ENCODE measurements at places on chromosomes 6 and 20.

- no peak for DNase-seq
Measured at GRCh38 chr6:3532296-3532916, 75.6 kb upstream of the SLC22A23 start.

GRCh38 chr6:113763311-113763766 lies 93.8 kb upstream of the MARCKS start:
- no peak for DNase-seq

GRCh38 chr6:100806296-100806695 lies 74.8 kb downstream of the ASCC3 start:
- no peak for DNase-seq

DNA sequence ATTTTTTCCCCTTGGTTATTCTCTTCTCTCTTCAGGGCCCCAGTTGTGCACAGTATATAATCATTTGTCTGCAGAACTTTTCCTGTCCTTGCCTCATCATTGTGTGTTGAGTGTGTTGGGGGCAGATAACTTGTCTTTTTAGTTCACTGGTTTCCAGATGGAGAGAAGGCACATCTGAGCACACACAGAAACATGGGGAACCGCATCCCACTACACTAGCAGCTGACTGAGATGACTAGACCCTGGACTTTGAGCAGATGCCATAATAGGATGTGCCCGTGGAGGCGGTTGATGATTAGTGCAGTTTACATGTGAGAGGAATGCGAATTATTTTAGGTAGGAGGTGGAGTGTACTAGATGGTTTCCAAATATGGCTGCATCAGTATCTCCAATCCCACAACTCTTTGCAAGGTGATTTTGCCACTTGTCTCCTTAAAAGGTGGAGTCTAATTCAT lies 26.5 kb upstream of the SH3BGRL2 start:
- no peak for DNase-seq

GRCh38 chr20:50392138-50392866 lies 117.9 kb upstream of the PTPN1 start:
- DNase-seq = no peak

DNA sequence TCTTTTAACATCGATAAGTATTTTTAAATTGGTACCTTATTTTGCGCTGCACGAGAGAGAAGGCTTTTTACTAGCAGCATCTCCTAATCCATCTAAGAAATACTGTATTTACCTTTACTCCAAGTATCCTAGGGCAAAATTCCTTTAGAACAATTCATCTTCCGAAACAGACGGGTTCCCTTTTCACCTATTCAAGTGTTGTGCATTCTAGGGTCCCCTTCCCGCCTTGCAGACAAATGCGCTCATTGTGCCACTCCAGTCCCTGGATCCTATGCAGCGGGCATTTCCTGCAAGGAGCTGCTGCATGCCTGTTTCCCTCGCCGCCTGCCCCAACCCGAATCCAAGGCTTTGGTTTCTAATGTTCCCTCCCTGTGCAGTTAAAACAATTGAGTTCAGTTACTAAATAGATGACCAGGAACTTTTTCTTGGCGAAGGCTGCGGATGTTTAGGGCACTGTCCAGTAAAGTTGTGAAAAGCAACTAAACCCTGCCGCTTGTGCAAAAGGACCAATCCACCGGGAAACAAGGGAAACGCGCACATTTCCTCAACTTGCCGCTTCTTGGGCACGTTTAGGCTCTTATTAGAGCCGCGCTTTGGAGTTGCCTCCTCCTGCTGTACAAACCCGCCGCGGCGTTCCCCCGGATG lies 556 bp upstream of the SCAF8 start:
- DNase-seq = no peak

- DNase-seq = no peak
Measured at GRCh38 chr6:101541894-101542293, 148.4 kb downstream of the GRIK2 start.

DNA sequence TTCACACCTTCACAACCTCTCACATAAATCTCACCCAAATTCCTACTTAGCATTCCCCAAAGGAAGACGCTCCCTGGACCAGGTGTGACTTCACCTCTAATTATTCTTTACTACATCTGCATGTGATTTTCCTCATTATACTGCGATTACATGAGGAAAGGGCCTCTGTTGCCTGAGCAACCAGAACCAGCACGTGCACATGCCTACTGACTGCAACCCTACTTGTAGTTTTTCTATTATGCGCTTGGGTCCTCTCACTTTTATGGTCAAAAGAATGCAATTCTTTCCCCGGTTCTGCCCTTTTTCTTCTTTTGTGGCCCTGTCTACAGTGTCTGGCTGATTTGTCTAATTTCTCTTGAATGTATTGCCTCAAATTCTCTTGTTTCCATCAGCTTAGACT lies 20.4 kb upstream of the ANKEF1 start:
- no peak for DNase-seq

GRCh38 chr20:61298661-61299060 lies 46.6 kb downstream of the CDH4 start:
- no peak for DNase-seq

DNA sequence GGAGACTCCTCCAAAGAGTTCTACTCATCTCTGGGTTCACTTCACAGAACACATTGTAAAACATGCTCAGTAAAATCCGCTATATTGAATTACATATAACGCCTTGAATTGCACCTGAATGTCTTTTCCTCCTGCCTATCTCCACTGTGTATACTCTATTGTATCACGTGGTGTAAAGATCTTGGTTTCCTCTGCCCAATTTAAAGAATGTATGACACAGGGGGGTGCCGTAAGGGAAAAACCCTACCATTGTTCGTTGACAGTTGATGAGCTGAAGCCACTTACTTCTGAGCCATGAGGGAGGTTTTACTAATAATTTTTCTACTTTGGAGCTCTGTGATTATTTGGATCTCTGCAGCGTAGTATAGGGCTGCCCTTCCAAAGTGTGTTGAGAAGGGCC lies 6.0 kb downstream of the ASF1A start:
- DNase-seq = no peak

DNA sequence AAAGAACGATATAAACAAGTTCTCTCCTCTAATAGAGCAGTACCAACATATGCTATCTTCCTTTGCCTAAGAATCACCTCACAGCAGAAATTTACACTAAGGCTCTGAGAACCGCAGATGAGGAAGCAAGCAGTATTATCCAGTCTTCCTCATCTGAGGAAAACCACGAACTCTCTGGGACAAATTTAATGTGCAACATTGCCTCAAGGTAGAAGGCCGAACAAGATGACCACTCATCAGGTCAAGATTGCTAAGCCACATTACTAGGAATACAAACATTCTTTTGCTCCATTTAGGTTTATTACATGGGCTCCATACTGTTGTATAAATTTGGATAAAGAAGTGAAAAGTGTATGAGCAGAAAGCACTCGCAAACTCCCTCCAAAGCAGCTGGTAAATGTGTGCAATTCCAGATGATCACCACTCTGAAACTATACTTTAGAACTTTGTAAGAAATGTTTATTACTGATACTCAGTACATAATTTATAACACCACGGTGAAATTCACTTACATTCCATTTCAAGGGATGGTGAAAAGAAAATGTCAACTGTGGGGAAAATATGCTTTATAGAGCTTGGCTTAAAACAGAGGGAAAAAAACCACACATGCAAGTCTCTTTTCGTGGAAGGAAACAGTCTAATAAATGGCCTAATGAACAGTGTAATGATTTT lies 398.4 kb downstream of the BTBD9 start:
- DNase-seq = no peak

- no peak for DNase-seq
Measured at GRCh38 chr6:165511807-165512206, 151.2 kb downstream of the PDE10A start.

GRCh38 chr6:106620931-106621672 lies 8.2 kb downstream of the RTN4IP1 start:
- no peak for DNase-seq

- DNase-seq = no peak
Measured at GRCh38 chr6:155534678-155535077, 79.0 kb upstream of the NOX3 start.

DNA sequence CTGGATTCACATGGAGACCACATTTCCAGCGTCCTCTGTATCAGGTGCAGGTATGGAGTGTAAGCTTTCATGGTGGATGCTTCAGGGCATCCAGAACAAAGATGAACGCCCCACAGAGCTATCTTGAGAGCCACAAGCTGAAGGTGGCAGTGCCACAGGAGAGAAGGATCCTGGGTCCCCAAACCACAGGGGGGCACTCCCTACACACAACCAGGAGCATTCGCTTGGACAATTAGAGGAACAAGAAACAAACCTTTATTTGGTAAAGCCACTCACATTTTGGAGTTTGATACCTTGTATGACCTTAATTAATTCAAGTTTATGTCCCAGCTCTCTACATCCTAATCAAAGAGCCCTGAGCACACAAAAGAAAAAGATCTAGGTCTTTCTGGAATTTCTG lies 406.3 kb downstream of the PREX1 start:
- DNase-seq = no peak

- DNase-seq = no peak
Measured at GRCh38 chr6:161683400-161683799, 409.5 kb upstream of the AGPAT4 start.

GRCh38 chr6:66265737-66266136 lies 558.7 kb upstream of the EYS start:
- no peak for DNase-seq

DNA sequence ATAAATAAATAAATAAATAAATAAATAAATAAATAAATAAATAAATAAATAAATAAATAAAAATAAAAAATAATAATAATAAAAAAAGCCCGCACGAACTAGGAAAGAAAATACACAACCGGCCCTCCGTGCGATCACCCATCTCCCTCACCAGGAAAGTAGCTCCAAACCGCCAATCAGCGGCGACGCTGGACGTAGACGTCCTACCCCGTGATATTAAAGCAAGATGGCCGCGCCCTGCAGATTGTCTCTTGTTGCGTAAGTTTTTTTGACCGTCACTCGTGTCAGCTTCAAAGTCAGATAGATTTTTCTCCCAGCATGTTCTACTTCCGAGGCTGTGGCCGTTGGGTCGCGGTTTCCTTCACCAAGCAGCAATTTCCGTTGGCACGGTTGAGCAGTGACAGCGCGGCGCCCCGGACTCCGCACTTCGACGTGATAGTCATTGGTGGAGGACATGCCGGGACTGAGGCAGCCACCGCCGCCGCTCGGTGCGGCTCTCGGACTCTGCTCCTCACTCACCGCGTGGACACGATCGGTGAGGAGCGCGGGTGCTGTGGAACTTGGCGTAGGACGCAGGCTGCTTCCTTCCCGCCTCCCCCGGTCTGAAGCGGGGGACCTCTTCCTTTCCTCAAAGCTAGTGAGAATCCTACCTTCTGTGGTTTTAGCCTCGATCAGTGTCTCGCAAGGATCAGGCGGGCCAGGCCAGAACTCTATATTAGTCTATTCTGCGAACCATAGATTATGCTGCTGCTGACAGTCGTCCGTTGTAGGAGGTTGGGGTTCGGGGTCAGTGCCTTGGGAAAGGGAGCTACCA lies at the start of gene MTO1:
Gene MTO1 (plus strand): TSS at position 201 of the 814 bp plus-strand sequence. CDS start 118 bp downstream, at position 319.
- peak; percentile 48 for DNase-seq

GRCh38 chr6:107716688-107717089 lies 107.4 kb downstream of the SCML4 start:
- DNase-seq = no peak

- DNase-seq = no peak
Measured at GRCh38 chr6:84606860-84607259, 157.5 kb downstream of the TBX18 start.

DNA sequence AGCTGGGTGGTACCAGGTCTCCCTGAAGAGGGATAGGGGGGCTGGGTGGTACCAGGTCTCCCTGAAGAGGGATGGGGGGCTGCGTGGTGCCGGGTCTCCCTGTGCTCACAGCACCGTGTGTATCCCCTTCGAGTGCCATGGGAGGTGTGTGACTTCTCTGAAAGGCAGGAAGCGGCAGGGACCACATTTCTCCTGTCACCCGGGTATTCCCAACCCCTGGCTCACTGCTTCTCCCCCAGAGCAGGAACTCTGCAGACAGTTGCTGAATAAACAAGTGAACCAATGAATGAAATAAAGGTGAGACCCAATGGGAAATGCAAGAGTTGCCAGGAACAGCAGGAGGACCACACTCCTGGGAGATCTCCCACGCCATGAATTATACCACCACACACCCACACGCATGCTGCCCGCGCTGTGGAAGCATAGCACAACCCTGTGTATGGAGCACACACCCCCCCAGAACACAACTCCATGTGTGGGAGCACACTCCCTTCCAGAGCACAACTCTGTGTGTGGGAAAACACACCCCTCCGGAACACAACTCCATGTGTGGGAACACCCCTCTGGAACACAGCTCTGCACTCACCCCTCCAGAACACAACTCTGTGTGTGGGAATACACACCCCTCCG lies 50.7 kb downstream of the RNASET2 start:
- no peak for DNase-seq

Data from BJ (cell line).